Foreskin fibroblast (primary cell): ENCODE measurements at places on chromosomes 6 and 20.
A peak's percentile ranks its signal among the peaks of the same experiment; 100 is the strongest.

DNA sequence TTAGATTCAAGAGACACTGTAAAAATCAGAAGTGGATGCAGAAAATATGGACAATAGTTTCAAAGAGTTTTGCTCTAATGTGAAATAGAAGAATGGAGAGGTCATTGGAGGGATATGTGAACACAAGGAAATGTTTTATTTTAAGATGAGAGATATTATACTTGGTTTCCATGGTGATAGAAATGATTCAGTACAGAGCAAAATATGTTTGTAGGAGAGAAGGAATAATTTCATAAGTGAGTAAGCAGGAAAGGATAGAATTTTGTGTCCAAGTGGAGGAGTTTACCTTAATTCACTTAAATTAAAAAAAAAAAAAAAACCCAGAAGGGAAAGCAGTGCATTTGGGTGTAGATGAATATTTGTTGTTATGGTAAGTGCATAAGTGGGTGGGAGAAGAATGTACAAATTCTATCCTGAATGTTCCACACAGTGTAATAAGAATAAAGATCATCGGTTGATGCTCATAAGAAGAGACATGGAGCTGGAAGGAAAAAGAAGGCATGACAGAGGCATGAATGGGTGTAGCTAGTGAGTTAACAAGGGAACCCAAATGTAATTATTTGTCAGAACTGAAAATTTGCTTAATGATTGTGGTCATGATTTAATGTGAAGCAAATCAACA, 688.9 kb upstream of the GJE1 start:
- DNase-seq: no peak

- DNase-seq: no peak
These were observed 58.6 kb downstream of the FOXA2 start for GRCh38 chr20:22525821-22526220.

DNA sequence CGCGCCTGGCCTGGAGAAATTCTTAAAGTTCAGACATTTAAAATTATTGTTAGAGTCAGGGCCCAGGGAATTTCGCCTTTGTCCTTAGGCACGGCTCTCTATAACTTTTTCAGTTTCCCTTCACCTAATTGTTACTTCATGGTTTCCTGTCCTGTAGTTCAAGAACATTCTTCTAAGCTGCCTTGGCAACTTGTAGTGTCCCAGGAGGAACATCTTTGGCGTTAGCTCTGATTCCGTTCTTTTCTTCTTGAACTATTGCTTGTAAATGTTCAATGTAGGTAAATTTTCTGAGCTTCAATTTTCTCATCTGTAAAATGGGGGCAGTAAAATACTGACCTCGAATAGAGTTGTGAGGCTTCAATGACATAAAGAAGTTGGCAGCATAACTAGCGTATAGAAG, 41.8 kb downstream of the TIAM2 start:
- no peak for DNase-seq

DNA sequence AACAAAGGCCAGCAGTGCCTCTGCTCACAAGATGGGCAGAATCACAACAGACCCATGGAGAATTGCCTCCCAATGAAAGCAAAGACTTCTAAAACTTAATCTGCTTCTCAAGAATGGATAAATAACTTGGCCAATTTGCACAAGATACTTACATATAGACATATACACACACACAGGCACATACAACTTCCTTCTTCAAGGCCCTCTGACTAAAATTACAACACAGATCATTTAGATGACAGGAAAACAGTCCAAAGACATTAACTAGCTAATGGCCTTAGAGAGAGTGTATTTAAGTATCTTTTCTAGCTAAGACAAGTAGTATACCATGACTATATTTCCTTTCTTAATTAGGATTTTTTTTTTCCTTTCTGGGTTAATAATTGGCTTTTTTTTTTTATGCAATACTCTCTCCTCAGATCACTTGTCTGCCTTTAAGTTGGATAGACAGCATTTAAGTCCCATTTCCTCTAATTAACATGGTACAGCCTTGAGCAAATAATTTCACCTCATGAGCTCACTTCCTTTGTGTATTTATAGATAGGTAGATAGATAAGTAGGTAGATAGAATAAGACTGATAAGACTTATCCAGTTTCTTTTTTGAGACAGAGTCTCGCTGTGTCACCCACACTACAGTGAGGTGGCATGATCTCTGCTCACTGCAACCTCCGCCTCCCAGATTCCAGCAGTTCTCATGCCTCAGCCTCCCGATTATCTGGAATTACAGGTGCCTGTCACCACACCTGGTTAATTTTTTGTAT, 70.0 kb downstream of the NRSN1 start:
- no peak for DNase-seq

- DNase-seq: no peak
These were observed 23.6 kb downstream of the PRKN start for GRCh38 chr6:162704001-162704400.

DNA sequence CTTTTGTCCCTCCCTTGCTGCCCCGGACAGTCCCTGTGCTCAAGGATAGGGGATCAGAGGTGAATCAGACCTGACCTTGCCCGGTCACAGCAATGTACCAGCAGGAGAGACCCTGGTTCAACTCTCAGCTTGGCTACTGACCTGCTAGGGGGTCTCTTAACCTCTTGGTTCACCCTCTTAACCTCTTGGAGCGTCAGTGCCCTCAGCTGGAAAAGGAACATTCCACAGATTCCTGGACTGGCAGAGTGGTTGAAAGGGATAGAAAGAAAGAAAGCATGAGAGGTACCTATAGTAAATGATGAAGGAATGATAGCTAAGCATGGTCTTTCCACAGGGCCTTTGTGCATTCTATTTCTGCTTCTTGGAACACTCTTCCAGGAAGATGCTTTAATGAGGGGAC, 25.2 kb downstream of the SNAI1 start:
- DNase-seq: no peak

DNA sequence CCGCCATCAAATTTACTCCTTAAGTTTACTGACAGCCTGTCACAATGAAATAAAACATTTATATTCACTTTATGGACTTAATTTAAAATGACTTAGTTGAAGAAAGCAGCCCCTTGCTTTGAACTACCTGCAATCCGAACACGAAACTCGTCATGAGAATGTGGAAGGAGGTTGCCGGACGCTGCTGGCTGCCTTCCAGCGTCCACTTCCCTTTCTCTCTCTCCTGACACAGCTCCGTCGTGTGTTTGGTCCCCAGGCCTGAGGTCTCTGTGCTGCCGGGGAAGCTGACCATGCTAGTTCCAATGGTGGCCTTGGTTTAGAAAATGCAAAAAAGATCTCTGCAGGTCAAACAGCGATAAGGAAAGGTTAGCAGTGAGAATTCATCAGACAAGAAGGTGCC, 519.7 kb downstream of the CDH26 start:
- DNase-seq: no peak

DNA sequence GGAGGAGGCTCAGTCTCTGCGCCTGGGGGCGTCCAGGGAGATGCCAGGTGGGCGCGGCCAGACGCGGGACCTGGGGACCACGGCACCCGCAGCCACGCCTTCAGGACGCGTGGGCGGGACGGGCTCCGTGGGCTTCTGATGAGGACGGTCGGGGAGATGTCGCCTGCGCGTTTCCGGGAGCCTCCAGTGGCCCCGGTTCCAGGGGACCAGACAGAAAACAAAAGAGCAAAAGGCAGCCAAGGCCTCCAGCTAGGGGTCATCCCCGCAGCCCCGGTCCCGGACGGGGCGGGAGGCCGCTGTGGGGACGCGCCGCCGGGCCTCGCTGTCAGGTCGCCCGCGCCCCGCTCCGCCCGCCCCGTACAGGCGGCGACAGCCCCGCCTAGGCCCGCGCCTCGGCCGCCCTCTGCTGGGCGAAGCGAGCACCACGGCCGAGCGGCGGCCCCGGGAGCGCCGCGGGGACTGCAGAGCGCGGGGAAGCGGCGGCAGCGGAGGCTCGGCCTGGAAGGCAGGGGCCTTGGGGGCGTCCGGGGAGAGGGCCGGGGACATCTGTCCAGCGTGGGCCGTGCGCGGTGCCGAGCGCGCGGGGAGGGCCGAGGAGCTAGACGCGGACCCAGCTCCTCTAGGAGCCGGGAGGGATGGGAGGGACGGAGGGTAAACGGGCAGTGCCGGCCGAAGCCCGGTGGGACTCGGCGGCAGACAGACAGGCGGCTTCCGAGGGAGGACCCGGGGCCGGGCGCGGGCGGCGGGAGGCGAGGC, 48.7 kb downstream of the TMEM242 start:
- DNase-seq: peak; percentile 63

DNA sequence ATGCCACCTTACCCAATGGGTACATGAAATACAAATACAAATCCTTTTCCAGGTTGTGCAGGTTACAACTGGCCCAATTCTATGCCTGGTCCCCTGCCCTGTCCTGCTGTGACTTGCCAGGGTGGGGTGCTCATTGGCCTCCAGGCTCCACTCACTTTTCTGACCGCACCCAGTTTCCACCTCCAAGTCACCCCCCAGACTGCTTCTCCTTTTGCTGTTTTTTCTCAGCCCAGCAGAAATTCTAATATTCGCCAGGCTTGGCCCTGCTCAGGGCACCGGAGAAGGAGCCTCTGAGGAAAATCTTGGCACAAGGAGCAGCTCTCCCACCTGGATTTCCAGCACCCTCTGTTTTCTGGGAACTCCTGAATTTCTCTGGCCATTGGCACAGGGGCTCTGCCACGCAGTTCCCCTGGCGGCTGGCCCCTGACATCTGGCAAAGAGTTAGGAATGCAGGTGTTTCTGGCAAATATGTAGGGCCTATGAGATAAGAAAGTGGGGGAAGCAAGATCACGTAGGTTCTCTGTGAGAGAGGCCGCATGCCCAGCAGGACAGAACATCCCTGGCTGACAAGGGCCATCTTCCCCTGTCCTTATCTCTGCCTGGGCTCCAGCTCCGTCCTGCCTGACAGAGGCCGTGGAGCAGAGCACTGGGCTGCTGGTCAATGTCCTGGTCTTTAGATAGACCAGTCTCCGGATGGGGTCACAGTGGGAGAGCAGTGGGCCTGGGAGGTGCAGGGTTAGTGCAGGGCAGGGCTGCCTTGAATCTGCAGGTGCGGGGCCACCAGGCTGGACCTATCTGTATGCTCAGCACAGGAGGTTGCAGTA, 2.9 kb upstream of the RAET1E start:
- DNase-seq: no peak

- DNase-seq: no peak
These were observed 6.5 kb upstream of the RNF24 start for GRCh38 chr20:4021906-4022305.

DNA sequence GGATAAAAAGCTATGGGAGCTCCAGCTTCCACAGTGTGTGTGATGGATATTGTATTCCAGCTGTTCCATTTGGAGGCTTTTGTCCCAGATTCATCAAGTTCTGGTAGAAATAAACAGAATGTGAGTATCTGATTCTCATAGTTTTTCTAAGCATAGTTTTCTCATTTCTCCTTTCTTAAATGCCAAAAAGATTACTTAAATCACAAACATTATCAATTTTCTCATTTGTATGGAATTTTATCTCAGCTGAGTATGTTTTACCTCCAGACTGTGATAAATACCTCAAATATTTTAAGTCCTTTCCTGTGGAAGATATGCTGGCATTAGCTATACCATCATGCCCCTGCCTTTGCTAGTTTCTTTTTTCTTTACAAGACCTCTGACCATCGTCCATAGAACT, 767.3 kb downstream of the TFAP2A start:
- DNase-seq: no peak

DNA sequence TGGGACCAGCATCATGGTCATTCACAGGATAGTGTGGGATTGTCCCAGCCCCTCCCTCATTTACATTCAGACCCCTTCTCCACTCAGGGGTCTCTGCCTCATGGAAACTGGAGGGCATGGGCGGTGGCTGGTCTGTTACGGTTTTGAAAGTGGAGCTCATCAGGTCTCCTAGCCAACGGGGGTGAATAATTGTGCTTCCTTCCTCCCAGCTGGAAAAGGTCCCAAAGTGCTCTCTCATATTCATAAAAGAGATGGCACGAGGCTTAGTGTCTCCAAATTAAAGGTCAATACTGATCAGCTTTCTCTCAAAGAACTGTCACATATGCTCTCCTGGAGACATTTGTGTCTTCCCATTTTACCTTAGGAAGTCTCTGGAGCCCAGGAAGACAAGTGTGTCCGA, 19.9 kb downstream of the JARID2 start:
- no peak for DNase-seq

DNA sequence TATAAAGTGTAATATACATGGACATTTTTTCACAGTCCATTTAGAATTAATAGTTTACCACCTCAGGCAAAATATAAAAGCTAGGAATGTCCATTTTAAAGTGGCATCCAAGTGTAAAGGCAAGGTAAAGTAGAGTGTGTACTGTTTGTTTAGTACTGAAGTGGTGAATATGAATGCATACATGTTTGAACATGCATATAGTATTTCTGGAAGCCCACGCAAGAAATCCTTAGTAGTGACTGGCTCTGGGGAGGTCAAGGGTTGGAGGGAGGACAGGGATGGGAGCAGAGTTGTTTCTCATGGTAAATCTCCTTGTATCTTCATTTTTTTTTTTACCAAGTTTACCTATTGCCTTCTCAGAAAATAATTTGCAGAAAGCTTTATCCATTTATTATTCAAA, 129.2 kb downstream of the UNC5CL start:
- DNase-seq: no peak

- no peak for DNase-seq
These were observed 62.4 kb downstream of the TFAP2C start for GRCh38 chr20:56691325-56691998.

- DNase-seq: no peak
These were observed 45.9 kb downstream of the INSM1 start for GRCh38 chr20:20413810-20414281.

DNA sequence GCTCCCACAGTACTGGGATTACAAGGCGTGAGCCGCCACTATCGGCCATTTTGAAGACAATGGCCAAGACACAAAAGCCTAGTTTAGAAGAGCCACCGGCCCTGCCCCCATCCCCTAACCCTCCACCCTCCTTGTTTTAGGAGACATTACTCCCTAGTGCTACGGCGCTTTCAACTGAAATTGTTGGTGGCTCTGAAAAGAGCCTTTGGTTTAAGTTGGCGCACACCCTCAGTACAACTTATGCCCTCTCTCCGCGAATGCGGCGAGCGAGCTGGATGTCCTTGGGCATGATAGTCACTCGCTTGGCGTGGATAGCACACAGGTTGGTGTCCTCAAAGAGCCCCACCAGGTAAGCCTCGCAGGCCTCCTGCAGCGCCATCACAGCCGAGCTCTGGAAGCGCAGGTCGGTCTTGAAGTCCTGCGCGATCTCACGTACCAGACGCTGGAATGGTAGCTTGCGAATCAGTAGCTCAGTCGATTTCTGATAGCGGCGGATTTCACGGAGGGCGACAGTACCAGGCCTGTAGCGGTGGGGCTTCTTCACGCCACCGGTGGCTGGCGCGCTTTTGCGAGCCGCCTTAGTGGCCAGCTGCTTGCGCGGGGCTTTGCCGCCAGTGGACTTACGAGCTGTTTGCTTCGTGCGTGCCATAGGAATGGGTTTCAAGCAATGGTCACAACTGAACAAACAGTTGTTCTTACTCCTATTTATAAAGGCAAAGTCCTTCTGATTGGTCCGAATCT, 114.9 kb upstream of the BTN3A2 start:
- no peak for DNase-seq

DNA sequence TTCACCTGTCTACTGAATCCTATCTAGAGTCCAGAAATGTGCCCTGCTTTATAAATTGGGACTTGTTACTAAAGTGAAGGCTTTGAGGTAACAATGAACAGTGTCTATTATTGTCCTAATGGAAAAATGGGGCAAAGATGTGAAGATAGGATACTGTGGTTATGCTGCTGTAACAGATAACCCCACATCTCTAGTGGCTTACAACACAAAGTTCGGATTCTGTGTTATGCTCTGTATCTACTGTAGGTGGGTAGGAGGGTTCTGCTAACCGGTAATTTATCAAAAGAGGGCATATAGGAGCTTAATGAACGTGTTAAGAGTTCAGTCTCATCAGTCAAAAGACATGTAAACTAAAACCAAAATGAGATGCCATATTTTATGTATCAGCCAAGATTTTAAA, 6.2 kb downstream of the NAA20 start:
- no peak for DNase-seq
